Nucleus accumbens (tissue), 56 donors: ENCODE measurements at places on chromosomes 5 and 9.
A peak's percentile ranks its signal among the peaks of the same experiment; 100 is the strongest.

- no peak for DNase-seq
Observed at GRCh38 chr5:75037106-75037505, 15.3 kb downstream of the GCNT4 start.

- DNase-seq = no peak
Observed at GRCh38 chr5:119828541-119828940, 199.2 kb downstream of the FAM170A start.

DNA sequence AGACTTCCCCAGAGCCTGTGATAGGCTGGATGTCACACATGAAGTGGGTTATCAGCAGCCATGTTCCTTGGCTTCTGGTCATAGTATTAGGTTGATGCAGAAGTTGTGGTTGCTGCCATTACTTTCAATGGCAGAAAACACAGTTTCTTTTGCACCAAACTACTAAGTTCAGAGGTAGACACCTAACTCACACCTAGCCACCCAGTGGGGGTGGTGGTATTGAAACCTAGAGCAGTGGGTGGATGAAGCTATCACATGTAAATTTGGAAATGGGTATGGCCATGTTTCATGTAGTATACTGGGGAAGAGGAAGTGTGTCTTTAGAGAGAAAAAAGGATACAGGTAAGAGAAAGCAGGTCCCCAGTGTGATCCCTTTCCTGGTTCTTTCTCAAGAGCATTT is 347.9 kb upstream of the SEMA6A start:
- no peak for DNase-seq

DNA sequence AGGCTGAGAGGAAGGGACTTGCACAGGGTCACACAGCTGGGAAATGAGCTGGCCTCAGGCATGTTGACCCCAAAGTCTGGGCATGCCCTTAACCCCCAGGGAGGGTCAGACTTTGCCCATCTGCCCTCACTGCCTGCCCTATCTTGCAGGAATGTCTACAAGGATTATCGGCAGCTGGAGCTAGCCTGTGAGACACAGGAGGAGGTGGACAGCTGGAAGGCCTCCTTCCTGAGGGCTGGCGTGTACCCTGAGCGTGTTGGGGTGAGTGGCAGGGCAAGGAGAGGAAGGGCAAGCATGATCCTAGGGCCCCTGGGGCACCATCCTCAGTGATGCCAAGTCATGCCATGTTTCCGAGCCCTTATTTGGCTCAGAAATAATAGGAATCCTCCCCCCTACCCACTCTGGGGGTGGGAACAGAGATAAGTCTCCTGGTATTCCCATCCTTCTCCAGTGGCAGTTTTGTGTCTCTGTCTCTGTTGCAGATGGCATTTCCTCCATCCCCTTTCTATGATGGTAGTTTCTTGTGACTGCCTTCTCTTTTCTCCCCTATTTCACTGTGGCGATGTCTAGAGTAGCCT is 28.5 kb downstream of the GOLGA2 start:
- DNase-seq = no peak

- DNase-seq = no peak
Observed at GRCh38 chr5:80961376-80962281, 1.5 kb downstream of the RASGRF2 start.

- no peak for DNase-seq
Observed at GRCh38 chr5:147743678-147744374, 38.7 kb downstream of the JAKMIP2 start.

GRCh38 chr5:145775893-145776444 is 59.2 kb downstream of the PRELID2 start:
- DNase-seq = peak; percentile 1

DNA sequence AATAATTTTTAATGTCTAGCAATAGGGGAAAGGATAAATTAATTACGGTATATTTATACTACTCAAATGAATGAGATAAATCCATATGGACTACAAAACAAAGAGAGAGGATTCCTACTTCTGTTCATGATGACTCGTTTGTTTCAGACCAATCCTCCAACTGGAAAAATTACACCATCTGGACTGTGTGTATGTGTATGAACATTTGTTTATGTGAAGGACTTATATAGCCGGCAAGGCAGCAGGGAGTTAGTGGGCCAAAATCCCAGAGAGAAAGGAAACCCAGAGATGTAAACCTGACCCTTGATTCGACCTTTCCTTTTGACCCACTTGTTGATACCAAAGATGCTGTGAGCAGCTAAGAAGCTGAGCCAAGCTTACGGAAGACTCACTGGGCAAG is 20.1 kb downstream of the PDE6A start:
- DNase-seq = no peak

GRCh38 chr5:116525674-116526073 is 48.9 kb downstream of the SEMA6A start:
- DNase-seq = no peak

GRCh38 chr5:153998010-153998409 is 40.7 kb downstream of the FAM114A2 start:
- DNase-seq = no peak

- no peak for DNase-seq
Observed at GRCh38 chr9:88579050-88579715, 44.2 kb downstream of the NXNL2 start.

DNA sequence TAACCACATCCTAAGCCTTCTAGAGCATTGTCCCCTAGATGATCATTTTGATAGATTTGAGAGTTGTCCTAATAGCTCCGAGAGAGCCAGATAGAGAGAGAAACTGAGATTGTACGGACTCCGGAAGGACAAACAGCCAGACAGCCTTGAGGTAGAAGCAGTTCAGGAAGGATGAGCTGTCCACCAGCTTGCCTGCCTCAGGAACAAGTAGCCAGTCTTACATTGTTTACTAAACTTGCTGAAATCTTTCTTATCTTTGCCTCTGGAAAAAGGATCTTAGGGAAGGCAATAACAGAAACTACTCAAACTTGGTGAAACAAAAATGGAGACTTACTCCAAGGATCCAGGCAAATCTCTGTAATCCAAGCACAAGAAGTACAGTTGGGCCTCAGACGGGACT is 39.0 kb upstream of the SAP30L start:
- DNase-seq = no peak

GRCh38 chr9:136257381-136258298 is 12.0 kb upstream of the QSOX2 start:
- no peak for DNase-seq

DNA sequence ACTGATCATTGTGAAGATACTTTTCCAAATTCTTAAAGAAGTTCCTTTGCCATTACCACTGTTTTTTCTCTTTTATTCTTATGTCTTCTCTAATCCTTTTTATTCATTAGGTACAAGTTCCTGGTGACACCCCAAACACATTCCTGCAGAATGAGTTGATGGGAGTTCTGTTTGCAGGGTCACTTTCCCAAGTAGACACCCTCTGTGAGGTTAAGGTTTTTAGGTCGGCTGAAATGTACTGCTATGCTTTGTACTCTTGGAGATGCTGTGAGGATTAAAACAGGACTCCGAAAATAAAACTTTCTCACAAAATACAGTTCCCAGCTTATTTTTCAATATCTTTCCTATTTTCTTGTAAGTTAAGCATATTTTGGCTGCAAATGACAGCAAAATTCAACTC is 143.3 kb upstream of the TLE4 start:
- DNase-seq = no peak

GRCh38 chr5:138212828-138213160 is 329 bp downstream of the CDC23 start:
- no peak for DNase-seq

GRCh38 chr9:30775236-30775635 is 1609.2 kb upstream of the ACO1 start:
- no peak for DNase-seq

DNA sequence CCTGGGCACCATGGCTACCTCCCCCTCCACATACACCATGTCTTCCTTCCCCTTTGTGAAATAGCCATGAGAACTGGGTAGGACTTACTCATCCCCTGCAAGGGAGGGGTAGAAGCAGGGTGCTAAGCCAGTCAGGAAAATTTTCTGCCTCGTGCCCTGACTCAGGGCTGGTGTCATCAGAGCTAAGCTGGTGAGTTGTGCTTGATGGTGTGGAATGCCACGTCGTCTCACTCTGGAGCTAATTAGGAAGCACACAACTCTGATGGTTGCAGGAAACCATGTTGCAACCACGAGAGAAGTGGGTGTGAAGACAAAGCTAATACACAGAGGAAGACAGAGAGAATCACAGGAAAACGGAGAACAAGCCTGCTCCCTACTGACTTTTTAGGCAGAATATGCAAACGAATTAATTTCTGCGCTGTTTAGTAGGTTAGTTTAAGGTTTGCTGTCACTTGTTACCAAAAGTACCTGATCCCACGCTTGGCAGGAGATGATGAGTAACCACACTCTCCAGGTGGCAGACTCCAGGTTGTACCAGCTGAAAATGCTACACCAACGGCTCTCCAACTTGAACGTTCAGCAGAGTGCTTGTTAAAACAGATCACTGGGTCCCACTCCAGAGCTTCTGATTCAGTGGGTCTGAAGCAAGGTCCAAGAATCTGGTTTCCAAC is 54.5 kb downstream of the STK10 start:
- DNase-seq = no peak
